ENCODE measurements at places on chromosomes 4 and X.

GRCh38 chr4:5707778-5708448 is 446 bp downstream of the EVC2 start:
- peaks cover 18% of the 10 kb centered on the region for H3K4me1 ChIP-seq
- peak; percentile 73 for DNase-seq
- peak overlapping the region; percentile 79 for H3K27ac ChIP-seq
- no peaks in the 10 kb centered on the region for H3K36me3 ChIP-seq

- no peaks in the 10 kb centered on the region for H3K36me3 ChIP-seq
- H3K4me3 ChIP-seq: no peak overlapping the region
- H3K27me3 ChIP-seq: no peaks in the 10 kb centered on the region
- H3K4me1 ChIP-seq: peaks cover 51% of the 10 kb centered on the region
- H3K27ac ChIP-seq: peak overlapping the region; percentile 8
These were observed 9.4 kb downstream of the FNIP2 start for GRCh38 chr4:158778156-158778711.

GRCh38 chr4:172881645-172882044 is 287.0 kb upstream of the GALNT7 start:
- H3K4me1 ChIP-seq: no peaks in the 10 kb centered on the region
- no peaks in the 10 kb centered on the region for H3K36me3 ChIP-seq
- DNase-seq: no peak
- H3K4me3 ChIP-seq: no peak overlapping the region
- H3K27me3 ChIP-seq: no peaks in the 10 kb centered on the region

DNA sequence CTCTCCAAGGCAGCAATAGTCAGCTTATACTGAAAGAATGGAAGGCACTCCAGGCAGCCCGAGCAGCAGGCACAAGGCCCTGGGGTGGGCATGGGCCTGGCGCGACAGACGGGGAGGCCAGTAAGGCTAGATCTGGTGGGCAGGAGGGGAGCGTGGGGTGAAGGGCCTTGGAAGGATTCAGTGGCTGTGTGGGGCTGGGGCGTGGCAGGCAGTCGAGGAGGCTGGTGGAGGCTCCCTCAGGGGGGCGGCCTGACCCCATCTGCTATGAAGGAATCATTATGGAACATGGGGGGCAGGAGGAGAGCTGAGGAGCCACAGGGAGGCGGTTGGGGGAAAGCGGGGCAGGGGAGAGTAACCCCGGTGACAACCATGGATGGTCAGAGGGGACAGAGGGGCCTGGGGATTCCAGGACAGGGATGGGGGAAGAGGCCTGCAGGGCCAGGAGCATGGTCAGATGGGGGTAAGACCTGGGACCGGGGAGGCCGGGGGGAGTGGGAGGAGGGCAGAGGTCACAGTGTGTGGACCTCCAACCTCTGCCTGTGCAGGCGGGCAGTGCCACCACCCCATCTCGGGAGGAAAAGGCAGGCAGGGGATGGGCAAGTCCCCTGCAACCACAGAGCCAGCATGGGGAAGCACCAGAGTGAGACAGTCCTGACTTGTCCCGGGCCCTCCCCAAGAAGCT is 70.3 kb downstream of the ACOX3 start:
- H3K4me3 ChIP-seq: no peak overlapping the region
- H3K36me3 ChIP-seq: peaks cover 7% of the 10 kb centered on the region
- no peaks in the 10 kb centered on the region for H3K4me1 ChIP-seq
- no peaks in the 10 kb centered on the region for H3K27me3 ChIP-seq
- no peak overlapping the region for H3K27ac ChIP-seq

DNA sequence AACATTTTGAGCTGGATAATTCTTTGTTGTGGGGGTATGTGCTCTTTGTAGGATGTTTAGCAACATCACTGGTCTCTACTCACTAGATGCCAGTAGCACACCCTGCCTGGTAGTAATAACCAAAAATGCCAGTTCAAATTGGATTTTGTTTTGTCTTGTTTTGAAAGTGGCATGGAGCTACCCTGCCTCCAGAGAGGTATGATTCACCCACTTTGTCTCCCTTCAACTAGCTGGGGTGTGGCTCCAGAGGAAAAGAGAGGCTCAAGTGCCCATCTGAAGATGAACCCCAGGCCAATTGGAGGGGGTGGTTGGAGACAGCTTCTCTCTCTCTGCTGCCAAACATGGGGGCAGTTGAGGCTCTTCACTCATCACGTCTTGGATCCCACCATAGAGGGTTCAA is 34.5 kb downstream of the NIPAL1 start:
- no peak for DNase-seq
- no peaks in the 10 kb centered on the region for H3K36me3 ChIP-seq
- peaks cover 6% of the 10 kb centered on the region for H3K27me3 ChIP-seq
- H3K4me1 ChIP-seq: peaks cover 4% of the 10 kb centered on the region
- H3K4me3 ChIP-seq: no peak overlapping the region
